ENCODE measurements at places on chromosomes 1 and 21.

DNA sequence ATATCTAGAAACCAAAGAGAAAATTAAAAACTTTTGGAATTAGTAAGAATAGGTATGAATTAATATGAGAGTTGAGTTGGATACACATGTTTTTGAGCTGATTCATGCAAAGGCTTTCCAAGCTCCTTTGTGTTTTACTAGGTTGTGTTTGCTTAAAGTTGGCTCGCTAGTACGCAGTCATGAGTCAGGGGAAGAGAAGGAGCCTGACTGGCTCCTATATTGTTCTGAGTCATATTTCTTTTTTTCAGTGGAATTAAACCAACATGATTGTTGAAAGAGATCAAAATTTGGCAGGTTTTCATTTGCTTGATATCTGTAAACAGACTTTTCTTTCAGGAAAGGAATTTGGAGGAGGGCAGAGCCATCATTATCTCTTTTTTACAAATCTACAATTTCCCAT lies 66.7 kb downstream of the MAGI3 start:
- DNase-seq: no peak

DNA sequence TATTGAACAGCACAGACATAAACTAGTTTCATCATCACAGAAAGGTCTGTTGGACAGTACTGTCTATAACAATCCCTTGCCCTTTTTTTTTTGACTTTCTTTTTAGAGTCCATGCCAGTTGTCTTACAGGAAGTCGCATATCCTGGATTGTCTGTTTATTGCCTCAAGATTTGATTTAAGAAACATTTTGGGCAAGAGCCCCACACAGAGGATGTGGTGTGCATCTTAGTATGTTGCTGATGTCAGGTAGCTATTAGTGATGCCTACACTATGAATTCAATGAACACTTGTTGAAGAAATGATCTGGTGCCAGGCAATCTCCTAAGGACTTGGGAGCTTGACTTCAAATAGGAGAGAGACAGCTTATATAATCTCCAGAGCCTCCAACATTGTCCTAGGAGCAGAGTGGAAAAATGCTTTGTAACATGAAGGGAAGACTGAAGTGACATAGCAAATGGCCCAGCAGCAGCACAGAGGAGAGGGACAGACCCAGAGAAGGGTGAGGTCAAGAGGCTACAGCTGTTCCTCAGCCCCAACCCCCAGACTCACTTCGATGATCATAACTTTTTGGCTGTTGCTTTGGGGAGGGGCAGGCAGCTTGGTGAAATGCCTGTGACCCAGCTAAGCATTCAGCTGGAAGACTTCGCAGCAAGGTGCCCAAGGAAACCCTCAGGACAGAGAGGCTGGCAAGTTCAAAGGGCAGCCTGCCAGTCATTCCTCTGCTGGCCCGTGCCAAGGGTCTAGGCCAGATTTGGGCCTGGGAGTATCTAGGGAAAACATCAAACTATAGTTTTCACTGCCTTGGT lies 7.5 kb upstream of the RAB29 start:
- no peak for DNase-seq

- DNase-seq: no peak
Measured at GRCh38 chr1:150282558-150282958, 204 bp downstream of the CIART start.

DNA sequence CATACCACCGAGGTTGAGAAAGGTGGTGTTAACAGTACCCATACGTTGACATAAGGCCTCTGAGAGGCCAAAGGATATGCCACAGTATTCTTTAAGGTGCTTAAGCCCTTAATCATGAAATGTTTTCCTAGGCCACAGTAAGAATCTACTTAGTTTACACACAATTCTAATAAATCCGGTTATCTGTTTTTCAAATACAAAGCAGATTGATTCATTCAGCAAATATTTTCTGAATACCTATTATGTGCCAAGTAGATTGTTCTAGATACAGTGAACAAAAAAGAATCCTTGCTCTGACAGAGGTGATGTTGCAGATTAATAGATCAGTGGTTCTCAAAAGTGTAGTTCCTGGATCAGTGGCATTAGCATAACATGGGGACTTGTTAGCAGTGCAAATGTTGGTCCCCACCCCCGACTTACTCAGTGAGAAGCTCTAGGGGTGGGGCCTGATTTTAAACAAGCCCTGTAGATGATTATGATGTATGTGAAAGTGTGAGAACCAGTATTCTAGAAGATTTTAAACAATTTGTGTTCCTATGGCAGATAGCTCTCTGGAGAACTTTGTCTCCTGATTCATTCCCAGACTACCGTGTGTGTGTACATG lies 61.6 kb downstream of the NFIA start:
- no peak for DNase-seq

DNA sequence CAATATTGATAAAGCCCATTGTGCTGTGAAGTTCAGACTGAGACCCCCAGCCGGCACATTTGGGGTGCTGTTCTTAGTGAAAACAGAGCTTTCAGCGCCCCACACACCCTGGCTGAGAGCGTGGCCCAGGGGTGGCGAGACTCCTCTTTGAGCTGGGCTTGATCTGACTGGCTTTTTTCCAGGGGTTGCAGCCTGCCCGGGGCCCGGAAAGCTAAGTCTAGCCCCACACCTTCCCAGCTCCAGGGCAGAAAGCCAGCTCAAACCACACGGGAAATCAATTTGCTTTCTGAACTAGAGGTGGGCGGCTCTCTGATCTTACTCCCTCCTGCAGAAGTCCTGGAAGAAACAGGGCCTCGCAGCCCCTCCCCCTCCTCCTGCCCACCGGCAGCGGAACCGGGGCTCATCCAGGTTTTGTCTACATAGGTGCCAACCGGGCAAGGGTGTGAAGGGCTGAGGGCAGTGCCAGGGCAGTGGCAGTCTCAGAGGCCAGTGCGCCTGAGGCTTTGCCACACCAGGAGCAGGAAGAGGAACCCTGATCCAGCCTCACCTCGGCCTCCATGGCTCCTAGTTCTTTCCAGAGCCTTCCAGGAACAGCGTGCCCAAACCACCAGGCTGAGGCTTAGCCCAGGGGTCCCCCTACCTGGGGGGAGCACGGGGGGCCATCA lies 155.3 kb downstream of the NPHP4 start:
- no peak for DNase-seq

DNA sequence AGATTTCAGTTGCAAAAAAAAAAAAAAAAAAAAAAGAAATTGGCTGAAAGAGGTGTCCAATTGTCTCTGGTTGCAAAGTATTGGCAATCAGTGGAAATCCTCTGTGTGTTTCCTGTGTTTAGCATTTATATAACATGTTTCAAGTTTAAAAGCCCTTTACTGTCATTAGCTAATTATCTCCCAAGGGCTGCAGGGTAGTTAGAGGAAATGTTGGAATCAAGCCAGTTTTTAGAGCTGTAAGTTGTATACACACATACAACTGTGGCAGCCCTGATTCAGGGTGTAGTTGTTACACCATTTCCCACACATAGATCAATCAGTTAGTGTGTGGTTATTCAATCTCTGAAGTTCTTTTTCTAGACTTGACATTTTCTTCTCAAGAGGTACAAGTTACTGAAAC lies 8.9 kb upstream of the ZNF326 start:
- DNase-seq: no peak

GRCh38 chr1:1779691-1780597 lies 1.7 kb upstream of the NADK start:
- peak; percentile 75 for DNase-seq

- no peak for DNase-seq
Measured at GRCh38 chr21:38561205-38561604, 62.9 kb upstream of the ERG start.

- DNase-seq: no peak
Measured at GRCh38 chr1:200886594-200886993, 8.1 kb upstream of the INAVA start.

- DNase-seq: no peak
Measured at GRCh38 chr1:21337010-21337437, 46.8 kb upstream of the ECE1 start.

- DNase-seq: no peak
Measured at GRCh38 chr1:38018864-38019343, 6.4 kb downstream of the UTP11 start.

DNA sequence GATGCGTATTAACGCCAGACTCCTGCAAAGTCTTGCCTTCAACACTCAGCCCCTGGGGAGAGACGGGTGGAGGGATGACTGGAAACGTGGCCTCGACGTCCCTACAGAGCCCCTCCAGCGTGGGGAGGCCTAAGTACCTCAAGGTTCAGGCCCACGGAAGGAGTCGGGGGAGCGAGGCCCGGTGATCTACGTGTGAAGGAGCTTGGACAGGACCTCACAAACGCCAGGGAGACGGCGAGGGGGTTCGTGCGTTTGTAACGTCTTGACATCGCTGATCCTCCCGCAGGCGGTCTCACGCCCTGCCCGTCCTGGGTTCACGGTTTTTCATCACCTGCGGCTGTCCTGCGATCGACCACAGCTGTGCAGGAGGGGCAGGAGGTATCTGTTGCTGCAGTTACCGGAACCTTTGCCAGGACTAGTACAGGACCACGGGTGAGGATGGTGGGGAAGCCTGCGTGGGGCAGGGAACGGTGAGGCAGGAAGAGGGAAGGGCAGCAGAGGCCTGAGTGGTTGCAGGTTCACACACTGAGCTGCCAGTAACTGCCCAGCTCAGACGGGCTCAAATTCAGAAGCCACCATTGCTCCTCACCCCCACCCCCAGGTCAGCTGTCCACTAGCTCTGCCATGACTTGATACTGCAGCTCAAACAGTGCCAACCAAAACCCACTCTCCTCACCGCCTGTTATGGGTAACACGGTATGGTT lies 889 bp upstream of the CCNL2 start:
- DNase-seq: no peak

DNA sequence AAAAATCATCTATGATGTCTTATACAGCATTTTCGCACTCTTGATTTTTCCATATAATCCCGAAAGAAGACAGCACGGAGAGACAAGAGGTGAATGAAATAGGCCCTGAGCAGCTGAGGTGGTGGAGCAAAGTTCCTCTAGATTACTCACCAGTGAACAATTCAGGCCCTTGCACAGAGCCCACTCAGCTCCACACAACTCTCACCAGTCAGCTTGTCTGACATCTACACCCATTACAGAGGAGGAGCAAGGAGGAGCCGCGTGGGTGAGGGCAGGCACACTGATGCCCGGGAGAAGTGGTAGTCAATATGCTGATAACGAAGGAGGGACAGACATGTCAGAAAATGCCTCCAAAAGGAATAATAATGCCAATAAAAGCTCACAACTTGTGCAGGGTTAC lies 59.9 kb downstream of the DNM3 start:
- DNase-seq: no peak

DNA sequence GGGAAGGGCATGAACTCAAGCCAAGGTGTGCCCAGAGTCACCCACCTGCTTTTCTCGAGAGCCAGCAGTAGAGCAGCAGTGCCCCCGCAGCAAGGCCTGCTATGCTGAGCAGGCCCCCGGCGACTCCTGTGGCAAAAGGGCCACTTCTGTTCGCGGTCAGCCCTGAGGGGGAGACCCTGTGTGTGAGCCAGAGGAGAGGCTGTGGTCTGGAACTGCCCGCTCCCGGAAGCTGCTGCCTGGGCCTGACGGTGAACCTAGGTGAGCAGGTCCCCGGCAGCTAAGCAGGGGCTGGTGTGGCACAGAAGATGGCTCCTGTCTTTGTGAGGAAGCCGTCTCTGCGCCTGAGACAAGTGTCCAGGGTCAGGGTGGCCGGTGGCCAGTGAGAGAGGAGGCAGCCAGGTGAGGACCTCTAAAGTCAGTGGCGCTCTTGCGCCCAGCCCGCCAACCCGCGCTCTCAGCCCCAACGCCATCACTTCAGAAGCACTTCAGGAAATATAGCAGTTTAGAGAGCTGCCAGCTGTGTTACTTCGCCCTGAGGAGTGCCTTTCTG lies 31.9 kb downstream of the FCRL5 start:
- no peak for DNase-seq

- DNase-seq: no peak
Measured at GRCh38 chr1:36511804-36512798, 29.4 kb upstream of the CSF3R start.

DNA sequence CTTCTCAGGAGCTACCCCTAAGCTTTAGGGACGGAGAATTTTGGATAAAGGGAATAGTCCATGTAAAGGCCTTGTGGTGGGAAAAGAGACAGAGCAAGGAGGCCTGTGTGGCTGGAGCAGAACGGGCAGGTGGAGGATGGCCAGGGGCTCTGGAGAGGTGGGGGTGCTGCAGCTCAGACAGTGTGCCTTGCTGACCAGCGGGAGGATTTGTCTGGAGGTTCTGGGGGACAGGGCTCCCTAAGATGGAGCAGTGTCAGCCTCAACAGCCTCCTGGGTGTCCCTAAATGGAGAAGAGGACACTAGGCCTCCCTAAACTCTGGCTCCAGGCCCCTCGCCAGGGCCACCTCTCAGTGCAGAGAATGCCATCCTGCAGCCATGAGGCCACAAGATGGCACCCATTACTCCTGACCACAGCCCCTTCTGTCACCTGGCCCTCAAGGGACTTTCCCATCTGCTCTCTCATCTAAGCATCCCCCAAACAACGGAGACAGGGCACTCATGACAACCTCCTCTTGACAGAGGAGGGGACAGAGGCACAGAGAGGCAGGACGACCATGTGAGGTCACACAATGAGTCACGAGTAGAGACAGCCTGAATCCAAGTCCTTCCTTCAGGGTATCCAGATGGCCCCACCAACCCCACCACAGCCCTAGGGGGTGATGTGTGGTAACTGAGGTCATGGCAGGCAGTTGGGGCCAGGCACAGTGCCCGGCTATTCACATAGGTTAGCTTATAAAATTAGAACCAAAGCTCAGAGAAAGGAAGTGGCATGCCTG lies 94.7 kb downstream of the DMRTB1 start:
- no peak for DNase-seq

GRCh38 chr1:220681220-220681880 lies 8.8 kb upstream of the C1orf115 start:
- no peak for DNase-seq

- DNase-seq: no peak
Measured at GRCh38 chr1:219427989-219428388, 184.9 kb downstream of the ZC3H11B start.

DNA sequence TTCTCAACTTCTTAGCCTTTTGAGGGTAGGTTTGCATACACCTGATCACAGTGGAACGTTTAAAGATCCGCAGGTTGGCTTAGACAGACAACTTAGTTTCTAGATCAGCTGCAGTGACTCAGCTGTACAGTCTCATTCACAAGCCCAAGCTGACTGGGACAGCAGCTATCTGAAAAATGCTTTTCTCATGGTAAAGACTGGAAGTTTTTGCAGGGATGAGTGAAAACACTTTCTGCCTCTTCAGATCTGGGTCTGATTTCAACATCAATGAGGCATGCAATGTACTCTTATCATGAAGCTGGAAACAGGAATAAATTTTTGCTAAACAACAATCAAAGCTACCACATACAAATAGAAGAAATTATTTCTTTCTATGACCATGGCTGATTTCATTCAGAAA lies 61.1 kb upstream of the PTBP2 start:
- no peak for DNase-seq

DNA sequence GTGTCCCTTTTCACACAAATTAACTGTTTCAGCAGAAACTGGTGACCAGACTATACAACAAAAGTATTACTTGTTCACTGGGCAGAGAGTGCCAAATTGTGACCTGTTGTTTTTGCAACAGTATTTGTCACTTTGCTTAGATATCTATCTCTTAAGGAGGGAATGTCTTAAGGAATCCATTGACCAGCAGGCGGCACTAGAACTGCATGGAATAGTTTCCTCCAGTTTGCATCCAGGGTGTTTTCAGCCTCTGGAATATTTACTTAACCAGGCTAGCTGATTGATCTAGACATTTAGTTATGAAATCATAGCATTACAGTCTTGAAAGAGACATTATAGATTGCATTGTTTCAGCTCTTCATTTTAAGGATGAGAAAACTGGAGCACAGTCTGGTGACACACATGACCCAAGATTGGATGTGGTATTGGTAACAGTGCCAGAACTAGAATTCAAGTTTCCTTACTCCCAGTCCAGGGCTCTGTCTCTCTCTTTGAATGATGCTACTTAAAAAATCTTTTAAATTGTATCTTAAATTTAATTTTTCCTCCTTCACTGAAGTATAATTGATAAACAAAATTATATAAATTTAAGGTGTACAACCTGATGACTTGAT lies 16.9 kb downstream of the RPTN start:
- no peak for DNase-seq

Measured in CD4-positive, alpha-beta T cell treated with Interferon gamma for 1 hour (primary cell).